Activated CD8-positive, alpha-beta memory T cell treated with anti-CD3 and anti-CD28 coated beads for 4 hours (primary cell): ENCODE measurements at places on chromosomes 2 and 18.

DNA sequence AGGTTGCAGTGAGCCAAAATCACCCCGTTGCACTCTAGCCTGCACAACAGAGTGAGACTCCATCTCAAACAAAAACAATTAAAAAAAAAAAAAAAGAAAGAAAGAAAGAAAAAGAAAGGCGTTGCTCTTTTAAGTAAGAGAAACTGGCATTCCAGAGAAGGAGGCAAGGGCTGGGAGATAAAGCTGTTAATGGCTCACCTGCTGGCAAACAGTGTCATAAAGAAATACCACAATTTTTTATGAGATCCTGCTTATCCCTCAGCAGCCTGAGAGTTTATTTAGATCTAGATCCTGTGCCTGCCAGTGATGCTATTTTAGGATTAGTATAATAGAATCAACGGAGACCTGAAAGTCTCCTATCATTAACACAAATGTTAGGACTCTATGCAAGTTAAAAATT is 16.3 kb downstream of the SLC19A3 start:
- DNase-seq: no peak

GRCh38 chr2:207558079-207558491 is 28.3 kb downstream of the CREB1 start:
- DNase-seq: no peak

GRCh38 chr2:142150453-142150852 is 19.6 kb upstream of the LRP1B start:
- no peak for DNase-seq

GRCh38 chr18:57915248-57915647 is 112.1 kb upstream of the ATP8B1 start:
- DNase-seq: no peak

- DNase-seq: no peak
Observed at GRCh38 chr2:44943031-44943692, 1.7 kb downstream of the SIX3 start.

- DNase-seq: no peak
Observed at GRCh38 chr2:160432633-160433032, 61.0 kb downstream of the RBMS1 start.

DNA sequence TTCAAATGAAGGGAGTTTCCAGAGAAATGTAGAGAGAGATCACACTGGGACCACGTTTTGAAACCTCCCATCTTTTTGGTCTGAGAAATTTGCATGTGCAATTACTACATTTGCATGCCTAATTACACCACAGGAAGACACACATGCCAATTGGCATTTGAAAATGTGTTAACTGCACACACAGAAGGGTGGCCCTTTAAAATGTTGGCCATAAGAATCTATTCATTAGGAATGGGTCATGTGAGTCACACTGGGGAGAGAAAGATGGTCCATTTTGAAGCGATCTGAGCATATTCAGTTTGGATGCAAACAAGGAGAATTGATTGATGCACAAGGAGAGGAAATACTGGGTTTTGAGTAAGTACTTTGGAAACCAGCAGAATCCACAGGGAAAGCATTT is 1407.1 kb upstream of the ACVR2A start:
- no peak for DNase-seq

DNA sequence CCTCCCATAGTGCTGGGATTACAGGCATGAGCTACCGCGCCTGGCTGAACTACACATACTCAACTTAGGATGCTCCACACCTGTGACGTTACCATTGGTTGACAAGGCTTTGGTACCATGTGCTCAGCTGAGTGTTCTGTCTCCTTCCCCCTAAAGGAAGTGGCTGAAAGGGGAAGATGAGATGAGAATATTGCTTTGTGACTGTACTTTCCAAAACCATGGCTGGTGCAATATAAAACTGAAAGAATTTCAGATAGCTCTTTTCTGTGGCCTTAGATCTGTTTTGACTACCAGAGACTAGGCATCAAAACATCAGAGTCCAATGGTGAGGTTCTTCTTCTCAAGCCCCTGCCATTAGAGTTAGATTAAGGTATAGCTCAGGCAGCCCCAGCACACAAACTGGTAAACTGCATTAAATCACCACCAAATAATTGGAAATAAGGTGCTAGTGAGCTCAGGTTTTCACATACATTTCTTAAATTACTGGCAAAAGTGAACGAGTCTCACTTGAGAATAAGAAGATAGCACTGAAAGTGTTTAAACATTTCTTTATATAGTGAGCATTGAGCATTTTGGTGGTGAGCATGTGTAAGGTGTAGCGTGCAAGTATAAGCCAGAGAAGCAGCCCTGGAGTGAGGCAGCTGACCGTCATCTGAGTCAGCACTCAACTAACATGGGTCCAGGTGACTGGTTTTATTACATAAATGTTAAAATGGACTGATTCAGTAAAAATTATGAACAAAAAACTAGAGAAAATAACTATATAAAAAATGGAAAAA is 113.5 kb upstream of the FZD5 start:
- DNase-seq: no peak

- DNase-seq: no peak
Observed at GRCh38 chr2:179455172-179455524, 190.5 kb upstream of the SESTD1 start.

- DNase-seq: no peak
Observed at GRCh38 chr2:99032786-99033185, 96.8 kb upstream of the CRACDL start.

DNA sequence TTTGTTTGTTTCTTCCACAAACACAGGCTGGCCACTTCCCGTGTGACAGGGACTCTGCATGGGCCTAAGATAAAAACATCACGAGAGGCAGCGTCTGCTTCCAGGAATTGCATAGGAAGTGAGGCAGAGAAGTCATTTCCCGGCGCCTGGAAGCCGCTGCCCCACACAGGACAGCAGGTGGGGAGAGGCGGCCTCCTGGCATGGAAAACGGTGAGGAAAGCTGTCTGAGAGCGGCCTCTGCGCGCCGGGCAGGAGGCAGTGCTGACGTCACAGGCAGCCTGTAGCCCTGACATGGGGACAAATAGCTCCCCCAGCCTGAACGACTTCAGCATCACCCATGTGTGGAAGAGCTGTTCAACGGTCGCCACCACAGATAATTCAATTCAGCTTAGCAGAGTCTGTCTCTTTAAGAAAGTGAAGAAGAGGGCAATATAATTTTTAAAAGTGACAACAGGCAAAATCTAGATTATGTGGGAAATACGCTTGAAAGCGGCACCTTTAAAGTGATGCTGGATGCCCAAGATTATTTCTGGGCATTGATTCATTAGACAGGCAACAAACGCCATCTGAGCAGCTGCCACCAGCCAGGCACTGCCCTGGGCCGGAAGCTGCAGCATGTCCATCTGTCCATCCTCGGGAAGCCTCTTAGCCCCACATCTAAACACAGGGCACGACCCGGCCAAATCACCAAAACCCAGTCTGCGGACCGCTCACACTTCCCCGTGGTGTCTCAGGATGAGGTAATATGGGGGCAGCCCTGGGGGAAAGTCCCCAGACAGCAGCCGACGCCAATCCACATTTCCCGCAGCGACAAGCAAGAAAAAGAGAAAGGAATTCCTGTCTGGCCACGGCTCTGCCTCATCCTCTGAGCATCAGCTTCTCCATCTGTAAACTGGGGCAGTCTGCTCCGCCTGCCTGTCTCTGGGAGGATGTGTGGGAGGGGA is 138.9 kb downstream of the PXDN start:
- DNase-seq: no peak

GRCh38 chr2:37090019-37090477 is 5.7 kb downstream of the GPATCH11 start:
- DNase-seq: no peak

- DNase-seq: no peak
Observed at GRCh38 chr2:74658516-74658915, 4.5 kb downstream of the SEMA4F start.

DNA sequence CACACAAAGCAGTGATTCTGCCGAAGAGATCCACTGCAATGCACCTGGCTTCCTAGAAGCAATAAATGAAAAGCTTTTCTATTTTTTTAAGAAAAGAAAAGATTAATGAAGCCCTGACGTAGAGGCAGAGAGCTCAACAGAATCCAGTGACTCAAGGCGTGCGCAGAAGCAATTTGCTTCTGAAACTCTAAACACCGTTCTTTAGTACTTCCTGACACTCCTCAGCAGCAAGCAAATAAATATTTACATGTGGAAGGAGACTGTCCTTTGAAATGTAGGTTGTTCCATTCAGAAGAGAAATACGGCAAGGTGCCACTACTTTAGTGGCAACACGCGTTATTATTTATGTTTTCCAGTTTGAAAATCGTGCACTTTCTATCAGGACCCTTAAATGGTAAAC is 126.2 kb upstream of the ZNF516 start:
- DNase-seq: no peak

DNA sequence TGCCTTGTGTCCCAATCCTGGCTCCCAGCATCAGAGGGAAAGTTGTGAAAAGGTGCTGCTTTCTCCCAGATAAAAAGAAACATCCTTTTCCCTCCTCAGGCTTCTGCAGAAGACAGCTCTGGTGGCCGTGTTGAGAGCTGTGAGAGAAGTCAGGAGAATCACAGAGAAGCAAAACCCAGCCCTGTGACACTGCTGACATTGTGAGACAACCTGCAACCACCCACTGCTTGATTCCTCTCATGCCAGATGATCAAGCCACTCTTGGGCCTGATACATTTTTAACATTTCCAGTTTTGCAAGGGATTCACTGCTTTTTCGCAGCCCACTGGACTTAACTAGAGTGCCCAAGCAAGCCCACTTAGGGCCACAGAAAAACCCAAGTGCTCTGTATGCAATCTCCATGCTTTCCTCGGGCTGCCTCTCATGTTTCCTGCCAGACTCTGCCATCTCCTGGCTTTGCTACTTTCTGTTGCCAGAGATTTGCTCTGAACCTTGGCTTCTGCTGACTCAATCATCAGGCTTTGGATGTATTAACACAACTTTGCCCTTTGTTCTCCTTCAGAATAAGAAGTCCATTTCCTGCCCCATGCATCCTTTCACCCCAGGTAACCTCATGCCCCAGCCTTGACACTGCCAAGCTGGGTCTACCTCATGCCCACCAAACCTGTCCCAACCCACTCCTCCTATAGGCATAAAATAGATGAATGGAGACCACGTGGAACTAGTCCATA is 24.9 kb upstream of the TTR start:
- no peak for DNase-seq

DNA sequence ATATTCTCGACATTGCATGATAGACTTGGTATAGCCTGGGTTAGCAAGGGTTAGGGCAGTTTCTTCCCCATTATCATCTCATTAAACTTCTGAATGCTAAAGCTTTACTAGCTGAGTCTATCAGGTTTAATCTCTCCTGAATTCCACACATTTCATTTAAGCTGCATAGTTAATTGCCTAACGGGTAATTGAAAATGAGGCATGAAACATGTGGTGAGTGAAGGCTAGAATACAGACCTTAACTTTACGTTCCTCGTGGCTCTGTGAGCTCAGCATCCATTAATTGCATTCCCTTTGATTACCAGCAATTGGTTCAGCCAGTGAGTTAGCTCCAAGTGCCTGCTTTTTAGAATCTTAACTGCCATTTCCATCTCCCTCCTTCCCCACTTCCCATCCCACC is 126.5 kb upstream of the MEX3C start:
- no peak for DNase-seq

DNA sequence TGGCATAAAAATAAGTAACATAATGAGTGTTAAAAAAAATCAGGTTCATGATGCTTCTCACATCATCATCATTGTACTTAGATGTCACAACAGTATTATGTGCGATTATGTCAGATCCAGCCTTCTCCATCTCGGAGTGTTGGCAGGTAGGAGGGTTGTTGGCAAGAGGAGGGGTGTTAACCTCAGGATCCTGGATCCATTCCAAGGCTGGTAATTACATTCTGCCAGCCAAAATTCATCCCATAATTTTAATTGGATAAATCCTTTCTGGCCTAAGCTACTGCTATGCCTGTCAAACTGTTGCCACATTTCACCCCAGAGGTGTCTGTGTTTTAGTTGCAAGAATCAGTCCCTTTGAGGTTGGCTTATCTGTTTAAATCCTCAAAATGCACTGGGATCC is 891 bp upstream of the FTCDNL1 start:
- no peak for DNase-seq

GRCh38 chr2:162073888-162074631 is at the start of gene DPP4:
DPP4 (minus strand) TSS chr2:162074215; CDS start chr2:162073981, 234 bp downstream.
- peak; percentile 11 for DNase-seq

DNA sequence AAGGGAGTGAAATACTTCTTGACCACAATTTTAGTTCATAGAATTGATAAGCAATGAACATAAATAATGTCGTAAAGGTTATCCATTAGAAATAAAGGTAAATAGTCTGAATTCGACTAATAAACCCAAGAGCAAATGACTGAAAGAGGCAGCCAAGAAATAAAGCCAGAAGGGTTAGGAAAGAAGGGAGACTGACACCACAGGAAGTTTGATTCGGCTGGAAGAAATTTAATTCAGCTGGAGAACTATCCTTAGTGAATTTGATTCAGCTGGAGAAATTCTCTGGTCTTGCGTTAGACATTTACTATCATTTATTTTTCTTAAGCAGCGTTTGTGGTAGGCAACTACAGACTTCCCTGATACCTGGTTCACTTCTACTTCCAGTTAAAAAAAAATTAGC is 429.6 kb downstream of the PID1 start:
- no peak for DNase-seq

- no peak for DNase-seq
Observed at GRCh38 chr18:48049757-48050156, 119.3 kb upstream of the SMAD2 start.

- DNase-seq: no peak
Observed at GRCh38 chr18:5510135-5510846, 33.5 kb downstream of the EPB41L3 start.

GRCh38 chr2:111032721-111033429 is 87.8 kb upstream of the BCL2L11 start:
- no peak for DNase-seq

DNA sequence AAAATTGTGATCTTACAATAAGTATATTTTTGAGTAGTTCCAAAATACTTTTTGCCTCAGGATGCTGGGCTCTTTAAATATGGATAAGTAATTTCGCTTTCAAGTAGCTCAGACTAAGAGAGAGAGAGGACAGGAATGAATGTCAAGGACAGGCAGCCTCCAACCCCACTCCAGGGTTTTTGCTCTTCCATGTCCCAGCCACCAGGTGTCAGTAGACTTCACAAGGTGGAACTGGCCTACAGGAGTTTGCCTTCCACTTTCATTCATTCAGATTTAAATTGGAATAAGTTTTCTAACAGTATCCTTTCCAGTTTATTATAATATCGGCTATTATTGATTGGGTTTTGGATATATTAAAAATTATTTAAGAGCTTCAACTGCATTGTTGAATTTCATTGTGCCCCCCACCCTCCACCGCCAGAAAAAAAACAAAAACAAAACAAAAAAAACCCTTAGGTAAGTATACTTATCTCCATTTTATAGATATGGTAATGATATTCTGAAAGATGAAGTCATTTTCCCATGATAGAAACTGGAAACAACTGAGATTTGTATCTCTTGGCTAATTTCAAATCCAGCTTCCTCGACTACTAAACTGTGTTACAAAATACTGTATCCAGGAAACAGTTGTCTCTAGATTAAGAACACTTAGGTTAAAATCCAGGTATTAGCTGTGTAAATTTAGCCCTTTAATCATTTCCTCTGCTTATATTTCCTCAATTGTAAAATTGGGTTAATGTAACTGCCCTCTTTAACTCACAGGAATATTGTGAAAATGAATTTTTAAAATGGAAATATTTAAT is 793.1 kb downstream of the ERBB4 start:
- no peak for DNase-seq

GRCh38 chr2:178068823-178069454 is 3.6 kb downstream of the PDE11A start:
- DNase-seq: no peak
